ENCODE measurements at places on chromosomes 11 and 22. TPM values are rescaled to one million over a fixed set of nuclear protein-coding genes. Genes with fewer than 3 reads are reported as not detected.

Gene TRIM3
- 25.3 TPM for total RNA-seq

- H3K36me3 ChIP-seq = no peaks in the 10 kb centered on the region
- H3K4me3 ChIP-seq = no peak overlapping the region
- H3K27me3 ChIP-seq = no peaks in the 10 kb centered on the region
- DNase-seq = no peak
These were observed 98.7 kb downstream of the ABTB2 start for GRCh38 chr11:34259087-34259486.

DNA sequence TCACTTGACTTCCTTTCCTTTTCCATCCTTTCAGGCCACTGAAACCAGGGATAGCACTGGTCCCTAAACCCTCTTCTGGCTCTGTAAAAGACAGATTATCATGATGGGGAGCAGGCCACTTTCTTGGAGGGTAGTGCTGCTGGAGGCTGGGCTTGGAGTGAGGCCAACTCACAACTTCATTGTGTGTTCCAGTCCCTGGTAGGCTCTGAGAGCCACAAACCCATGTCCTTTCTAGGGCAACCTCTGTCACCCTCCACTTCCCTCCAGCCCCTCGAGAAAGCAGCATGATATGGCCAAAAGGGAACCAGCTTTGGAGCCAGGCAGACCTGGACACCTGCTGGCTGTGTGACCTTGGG, 2.3 kb downstream of the TKFC start:
- peak; percentile 86 for DNase-seq
- H3K4me3 ChIP-seq = no peak overlapping the region
- peaks cover 36% of the 10 kb centered on the region for H3K4me1 ChIP-seq
- H3K36me3 ChIP-seq = peaks cover 4% of the 10 kb centered on the region
- peak overlapping the region; percentile 46 for H3K27ac ChIP-seq

Gene OR8H2
- not detected for total RNA-seq

GRCh38 chr11:110526323-110526722, 96.6 kb downstream of the FDX1 start:
- no peaks in the 10 kb centered on the region for H3K36me3 ChIP-seq
- H3K4me1 ChIP-seq = peaks cover 16% of the 10 kb centered on the region
- no peak overlapping the region for H3K4me3 ChIP-seq
- no peak for DNase-seq
- no peaks in the 10 kb centered on the region for H3K27me3 ChIP-seq
- no peak overlapping the region for H3K27ac ChIP-seq

Gene PDGFD
- total RNA-seq = 15.6 TPM

GRCh38 chr11:100857236-100858005, 170.3 kb downstream of the ARHGAP42 start:
- H3K27me3 ChIP-seq = no peaks in the 10 kb centered on the region
- H3K4me1 ChIP-seq = peaks cover 6% of the 10 kb centered on the region
- no peaks in the 10 kb centered on the region for H3K36me3 ChIP-seq

Gene EFCAB6
- total RNA-seq = 1.8 TPM

Measured in osteoblast (primary cell).